GM18507 (cell line): ENCODE measurements at places on chromosomes 12 and 14.

DNA sequence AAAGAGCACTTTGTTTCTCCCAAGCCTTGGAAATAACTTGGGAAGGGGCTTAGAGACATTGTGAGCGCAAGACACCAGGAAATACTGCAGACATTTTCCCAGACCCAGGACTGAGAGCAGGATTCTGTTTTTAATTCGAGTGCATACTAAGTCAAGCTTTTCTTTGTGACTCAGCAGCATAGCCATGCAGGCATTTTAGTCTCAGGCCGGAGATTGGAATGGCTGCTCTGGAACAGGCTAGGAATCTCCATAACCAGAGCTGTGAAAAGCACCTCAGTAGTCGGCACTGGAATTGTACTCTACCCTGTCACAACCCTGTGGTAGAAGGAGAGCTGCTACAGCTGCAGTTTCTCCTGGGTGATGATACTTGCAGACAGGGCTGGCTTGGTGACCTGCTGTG is 28.9 kb upstream of the GARIN6 start:
- DNase-seq = no peak

- DNase-seq = no peak
These were observed 2.4 kb downstream of the MYL2 start for GRCh38 chr12:110917961-110918360.

GRCh38 chr14:57246933-57247657 is 21.6 kb downstream of the EXOC5 start:
- DNase-seq = no peak

GRCh38 chr14:92973798-92974372 is 50.9 kb downstream of the CHGA start:
- no peak for DNase-seq

DNA sequence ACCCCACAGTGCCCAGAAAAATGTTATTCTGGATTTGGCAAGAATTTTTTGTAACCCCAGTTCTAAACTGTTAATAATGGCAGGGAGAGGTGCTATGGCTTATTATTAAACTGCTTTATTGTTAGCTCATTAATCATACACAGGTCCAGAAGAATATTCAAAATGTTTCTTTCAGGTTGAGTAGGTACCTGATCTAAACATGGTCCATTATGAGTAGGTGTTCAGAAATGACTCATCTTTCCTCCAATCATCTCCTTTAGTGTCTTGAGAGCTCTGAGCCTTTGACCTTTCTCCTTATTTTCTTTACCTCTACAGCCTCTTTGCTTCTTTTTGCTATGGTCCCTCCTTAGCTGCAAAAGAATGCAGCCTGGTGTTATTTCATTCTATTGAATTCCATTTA is 211.0 kb upstream of the GARIN6 start:
- peak; percentile 17 for DNase-seq

GRCh38 chr14:61080591-61081010 is 99.6 kb downstream of the SLC38A6 start:
- no peak for DNase-seq

GRCh38 chr14:90795744-90796143 is 20.5 kb downstream of the TTC7B start:
- no peak for DNase-seq

GRCh38 chr12:96121271-96121711 is 72.9 kb upstream of the ELK3 start:
- peak; percentile 25 for DNase-seq

GRCh38 chr12:93536766-93537488 is 35.5 kb upstream of the SOCS2 start:
- DNase-seq = no peak

DNA sequence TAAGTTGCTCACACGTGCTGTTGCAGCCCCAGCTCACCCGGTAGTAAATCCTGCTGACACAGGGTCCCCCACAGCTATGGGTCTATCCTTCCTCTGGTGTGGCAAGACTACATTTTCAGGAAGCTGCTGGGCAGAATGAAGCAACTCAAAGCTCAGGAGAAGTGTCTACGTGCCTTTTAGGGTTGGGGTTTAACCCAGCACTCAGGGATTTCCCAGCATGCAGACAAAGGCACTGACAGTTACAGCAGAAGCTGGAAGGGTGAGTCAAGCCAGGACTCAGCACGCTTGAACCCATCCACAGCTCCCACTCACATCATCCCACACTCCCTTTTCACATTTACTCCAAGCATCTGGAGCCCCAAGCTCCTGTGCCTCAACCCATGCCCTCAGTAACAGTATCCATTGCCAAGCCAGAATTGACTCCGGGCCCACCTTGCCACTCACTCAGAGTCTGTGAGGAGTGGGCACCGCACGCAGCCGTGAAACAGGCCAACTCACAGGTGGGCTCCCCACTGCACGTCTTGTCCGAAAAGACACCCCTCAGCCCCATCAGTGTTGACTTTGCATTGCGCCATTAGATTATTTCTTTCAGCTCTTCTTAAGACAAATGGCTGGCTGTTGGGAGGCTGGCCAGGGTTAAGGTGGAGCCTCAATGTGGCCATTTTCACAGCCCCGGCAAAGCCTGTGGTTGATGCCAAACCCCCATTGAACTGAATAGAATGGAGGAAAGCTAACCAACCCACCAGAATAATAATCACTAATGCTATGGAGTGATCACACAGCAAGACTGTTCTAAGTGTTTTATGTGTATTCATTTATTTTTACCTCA is 59.6 kb downstream of the ZFP36L1 start:
- DNase-seq = no peak

GRCh38 chr12:94698578-94698977 is 48.2 kb upstream of the TMCC3 start:
- DNase-seq = no peak

GRCh38 chr14:103078420-103078749 is 5.6 kb upstream of the LBHD2 start:
- peak; percentile 67 for DNase-seq

DNA sequence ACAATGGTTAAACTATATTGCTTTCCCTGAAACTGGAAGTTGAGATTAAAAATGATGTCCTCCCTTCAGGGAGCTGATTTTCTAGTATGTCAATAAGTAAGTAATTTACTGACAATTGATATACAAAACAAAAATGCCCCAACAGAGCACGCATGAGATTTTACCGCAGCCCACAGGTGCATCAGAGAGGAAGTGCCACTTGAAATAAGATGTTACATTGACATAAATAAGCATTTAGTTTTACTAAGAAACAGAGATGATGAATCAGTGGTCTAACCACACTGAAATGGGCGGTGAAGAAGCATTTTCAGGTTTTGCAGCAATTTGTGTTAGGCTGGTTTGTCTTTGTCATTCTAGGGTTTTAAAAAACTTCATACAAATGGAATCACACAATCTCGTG is 8.8 kb upstream of the CLECL1 start:
- no peak for DNase-seq

DNA sequence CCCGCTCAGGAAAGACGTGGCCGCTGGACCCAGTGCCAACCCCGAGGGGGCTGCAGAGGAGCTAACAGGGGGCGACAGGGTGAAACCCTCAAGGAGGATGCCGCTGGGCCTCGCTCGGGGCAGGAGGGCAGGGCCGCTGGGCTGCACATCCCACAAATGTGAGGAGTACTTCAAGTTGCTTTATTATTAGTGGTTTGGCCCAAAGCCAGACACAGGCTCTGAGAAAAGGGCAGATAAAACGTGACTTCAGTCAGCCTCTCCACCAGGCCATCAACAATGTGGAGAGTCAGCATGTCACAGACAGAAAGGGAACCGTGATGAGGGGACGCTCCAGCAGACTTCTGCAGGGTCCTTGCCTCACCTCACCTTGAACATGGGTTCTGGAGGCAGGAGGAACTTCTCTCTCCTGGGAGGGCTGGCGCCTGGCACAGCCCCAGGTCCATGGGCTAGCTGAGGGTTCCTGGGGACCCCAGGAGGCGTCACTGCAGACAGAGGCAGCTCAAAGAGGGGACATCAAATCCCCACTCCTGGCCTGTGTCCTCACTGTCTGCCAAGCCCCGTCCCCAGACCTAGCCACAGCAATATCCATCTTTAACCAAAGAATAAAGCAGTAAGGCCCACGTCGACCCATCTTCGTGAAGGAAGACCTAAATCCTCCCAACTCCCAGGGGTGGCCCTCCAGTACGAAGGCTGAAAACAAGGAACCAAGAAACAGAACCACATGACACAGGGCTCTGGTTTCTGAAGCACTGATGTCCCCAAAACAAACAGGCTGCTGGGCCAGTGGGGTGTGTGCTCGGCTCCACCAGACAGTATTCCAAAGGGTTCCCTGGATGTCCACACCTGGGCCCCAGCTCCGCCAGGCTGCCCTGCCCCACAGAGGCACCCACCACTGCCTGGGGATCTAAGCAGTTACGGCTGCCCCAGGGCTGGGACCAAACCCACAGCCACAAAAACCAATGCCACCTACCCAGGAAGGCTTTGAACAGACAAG is 35.1 kb downstream of the CCDC85C start:
- DNase-seq = no peak

GRCh38 chr14:37969511-37969979 is 238.2 kb upstream of the SSTR1 start:
- no peak for DNase-seq

- DNase-seq = no peak
These were observed 232.4 kb downstream of the AKAP6 start for GRCh38 chr14:32561520-32561919.

GRCh38 chr14:36791402-36791801 is 129.7 kb downstream of the PAX9 start:
- no peak for DNase-seq

DNA sequence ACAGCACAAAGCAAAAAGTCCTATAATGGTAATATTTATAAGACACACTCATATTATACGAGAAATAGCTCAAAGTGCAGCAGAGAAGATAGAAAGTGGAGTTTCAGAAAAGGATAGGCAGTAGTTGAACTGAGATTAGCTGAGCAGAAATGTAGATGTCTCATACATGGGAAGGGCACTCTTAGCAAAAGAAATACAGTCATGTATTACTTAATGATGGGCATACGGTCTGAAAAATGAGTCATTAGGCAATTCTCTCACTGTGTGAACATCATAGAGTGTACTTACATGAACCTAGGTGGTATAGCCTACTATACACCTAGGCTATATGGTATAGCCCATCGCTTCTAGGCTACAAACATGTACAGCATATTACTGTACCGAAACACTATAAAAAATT is 671.3 kb downstream of the RPS29 start:
- DNase-seq = no peak

DNA sequence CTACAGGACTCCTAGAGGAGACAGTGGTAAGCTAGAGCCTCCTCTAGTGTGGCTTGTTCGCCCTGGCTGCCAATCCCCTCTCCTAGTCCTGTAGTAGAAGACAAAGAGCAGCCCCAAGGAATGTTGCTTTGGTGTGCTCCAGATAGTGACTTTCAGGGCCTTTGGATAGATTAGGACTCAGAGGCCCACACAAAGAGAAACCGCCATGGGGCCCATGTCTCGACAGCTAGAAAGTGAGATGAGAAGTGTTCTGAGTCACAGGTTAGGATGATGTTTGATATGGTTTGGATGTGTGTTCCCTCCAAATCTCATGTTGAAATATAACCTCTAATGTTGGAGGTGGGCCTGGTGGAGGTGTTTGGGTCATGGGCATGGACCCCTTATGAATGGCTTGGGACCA is 51.8 kb upstream of the JDP2 start:
- no peak for DNase-seq

GRCh38 chr12:59076622-59077021 is 156.3 kb upstream of the LRIG3 start:
- no peak for DNase-seq

DNA sequence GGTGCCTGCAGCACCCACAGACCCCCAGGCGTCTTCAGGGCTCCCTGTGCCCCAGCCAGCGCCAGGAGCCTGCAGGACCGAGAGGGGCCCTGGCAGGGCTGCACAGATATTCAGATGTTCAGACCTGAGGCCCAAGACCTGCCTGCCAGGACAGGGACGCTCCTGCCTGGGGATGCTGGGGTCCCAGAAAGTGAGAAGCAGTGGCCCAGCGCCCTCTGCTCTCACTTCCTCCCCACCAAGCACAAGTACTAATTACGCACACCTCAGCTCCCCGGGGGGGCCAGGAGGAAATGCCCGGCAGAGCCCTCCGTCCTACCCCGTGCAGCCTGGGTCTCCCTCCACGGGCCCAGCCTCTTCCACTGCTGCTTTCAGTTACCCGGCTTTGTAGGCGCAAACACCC is 28.8 kb upstream of the INF2 start:
- DNase-seq = no peak

DNA sequence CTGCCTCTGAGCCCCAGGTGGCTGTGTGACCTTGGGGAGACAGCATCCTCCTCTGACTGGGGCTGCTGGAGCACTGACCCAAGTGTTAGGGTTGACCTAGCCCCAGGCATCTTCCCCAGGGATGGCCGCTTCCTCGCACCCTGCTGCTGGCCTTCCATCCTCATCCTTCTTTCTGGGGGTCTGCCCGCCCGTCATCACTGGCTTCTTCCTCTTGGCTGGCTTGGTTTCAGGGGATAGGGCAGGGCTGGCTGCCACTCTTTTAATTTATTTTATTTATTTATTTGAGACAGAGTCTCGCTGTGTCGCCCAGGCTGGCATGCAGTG is 3.5 kb downstream of the TEDC1 start:
- DNase-seq = no peak
